ENCODE measurements at places on chromosomes 4 and X.

DNA sequence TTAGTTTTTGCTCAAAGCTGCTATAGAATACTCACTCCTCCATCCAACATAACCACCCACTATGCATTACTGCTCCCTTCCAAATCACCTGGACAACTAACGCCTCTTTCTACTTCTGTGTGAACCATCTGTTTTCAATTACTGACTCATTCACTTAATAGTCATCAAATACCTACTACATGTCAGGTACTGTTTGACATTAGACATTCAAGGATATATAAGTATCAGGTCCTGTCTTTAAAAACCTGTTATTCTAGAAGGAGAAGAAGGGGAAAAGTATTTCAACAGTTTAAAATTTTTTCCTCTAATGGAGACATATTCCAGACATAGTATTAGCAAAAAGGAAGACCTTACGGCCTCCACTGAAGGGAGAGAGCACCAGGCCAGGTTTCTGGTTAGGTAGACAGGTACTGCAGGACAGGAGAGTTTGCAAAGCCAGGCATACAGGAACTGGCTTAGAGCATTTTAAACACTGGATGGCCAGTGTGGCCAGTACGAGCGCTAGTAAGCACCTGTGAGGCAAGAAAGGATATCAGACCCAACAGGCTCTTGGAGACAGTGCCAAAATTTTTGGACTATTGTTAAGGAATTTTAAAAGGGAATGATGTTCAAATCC, 39.0 kb downstream of the SH3RF1 start:
- DNase-seq: no peak

GRCh38 chr4:30801876-30802275, 81.7 kb downstream of the PCDH7 start:
- DNase-seq: no peak

DNA sequence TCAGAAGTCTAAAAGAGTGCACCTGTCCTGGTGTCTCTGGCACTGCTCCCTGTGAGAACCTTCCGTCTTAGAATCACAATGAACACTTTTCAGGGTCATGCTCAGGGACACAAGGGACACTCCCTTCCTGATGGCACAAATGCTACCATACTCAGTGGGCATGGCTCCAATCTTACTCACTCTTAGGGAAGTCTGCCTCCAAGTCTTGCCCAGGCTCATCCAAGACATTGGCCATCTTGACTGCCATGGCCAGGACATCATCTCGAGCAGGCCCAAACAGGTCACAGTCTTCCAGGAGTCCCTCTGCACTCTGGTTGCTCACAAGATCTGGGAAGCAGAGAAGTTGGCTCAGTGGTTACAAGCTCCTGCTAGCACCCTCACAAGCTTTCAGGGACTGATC, 8.8 kb downstream of the ZMYM3 start:
- DNase-seq: no peak

- no peak for DNase-seq
Observed at GRCh38 chrX:118552121-118552900, 56.7 kb downstream of the DOCK11 start.

DNA sequence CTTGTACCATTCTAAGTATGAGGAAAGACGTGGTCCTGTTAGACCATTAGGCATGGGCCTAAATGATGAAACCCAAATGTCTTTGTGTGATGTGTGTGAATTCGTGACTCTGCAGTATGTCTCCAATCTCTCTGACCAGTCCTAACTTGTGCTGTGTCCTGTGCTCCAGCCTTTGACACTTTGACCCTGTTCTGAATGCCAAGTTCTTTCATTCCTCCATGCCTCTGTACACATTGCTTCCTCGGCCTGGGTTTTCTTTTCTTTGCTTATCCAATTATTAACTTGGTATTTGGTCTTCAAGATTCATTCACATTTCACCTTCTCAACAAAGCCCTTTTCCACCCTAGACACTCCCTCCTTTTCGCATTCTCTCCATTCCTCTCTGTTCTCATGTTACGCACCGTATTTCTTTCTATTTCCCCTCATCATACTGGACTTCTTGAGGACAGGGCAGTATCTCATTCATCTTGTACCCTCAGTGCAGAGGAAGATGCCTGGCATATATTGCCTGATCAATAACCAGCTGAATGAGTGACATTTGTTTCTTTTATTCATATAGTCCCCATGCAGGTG, 138.7 kb downstream of the F11 start:
- DNase-seq: no peak

DNA sequence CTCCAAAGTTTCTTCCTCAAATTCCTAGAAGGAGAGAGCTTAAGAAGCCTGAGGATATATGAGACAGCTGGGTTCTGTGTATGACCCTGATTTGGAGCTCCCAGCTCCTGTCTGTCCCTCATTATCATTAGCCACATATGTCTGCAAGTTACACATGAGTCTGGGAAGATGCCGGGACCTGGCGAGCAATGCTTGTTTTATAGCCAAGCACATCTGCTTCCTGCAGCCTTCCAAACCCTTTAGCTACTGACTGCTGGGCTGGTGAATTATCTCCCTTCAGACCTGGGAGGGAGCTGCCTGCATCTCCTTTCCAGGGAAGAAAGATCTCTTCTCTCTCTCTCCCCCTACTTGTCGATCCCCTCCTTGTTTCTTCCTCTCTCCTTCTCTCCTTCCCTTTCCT, 556.7 kb upstream of the BOD1L1 start:
- no peak for DNase-seq

- DNase-seq: peak; percentile 77
Observed at GRCh38 chrX:141176586-141177451, at the start of gene LDOC1. LDOC1 (minus strand) TSS chrX:141177129; CDS start chrX:141177021, 108 bp downstream.

- DNase-seq: no peak
Observed at GRCh38 chr4:124017185-124017785, 620.7 kb downstream of the SPRY1 start.

DNA sequence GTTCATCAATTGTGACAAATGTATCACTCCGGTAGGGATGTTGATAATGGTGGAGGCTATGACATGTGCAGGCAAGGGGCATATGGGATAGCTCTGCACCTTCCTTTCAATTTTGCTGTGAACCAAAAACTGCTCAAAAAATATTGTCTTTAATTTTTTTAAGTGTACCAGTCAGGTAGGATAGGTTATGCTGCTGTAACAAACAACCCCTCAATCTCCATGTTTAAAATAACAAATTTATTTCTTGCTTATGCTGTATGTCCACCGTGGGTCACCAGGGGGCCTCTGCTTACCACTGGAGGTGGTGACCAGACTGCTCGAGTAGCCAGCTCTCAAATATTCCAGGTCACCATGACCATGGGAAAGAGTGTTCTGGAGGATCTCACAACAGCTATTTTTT, 23.4 kb upstream of the MSX1 start:
- no peak for DNase-seq

GRCh38 chr4:80076681-80077080, 3.7 kb upstream of the ANTXR2 start:
- no peak for DNase-seq

DNA sequence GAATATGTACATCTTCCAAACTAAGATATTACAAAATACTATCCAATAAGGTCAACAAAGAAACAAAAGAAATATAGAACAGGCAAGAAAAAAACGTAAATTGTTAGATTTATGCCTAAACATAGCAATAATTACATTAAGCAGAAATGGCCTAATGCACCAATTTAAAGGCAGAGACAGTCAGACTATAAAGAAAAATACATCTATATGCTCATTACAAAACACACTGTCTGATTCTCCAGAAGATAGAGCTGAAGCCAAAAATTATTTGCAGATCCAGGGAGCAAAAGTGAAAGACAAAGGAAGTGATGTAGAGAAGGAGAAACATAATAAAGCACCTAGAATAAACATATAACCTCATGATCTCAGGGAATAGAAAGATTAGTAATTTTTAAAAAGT, 246.9 kb downstream of the PAPSS1 start:
- DNase-seq: no peak

DNA sequence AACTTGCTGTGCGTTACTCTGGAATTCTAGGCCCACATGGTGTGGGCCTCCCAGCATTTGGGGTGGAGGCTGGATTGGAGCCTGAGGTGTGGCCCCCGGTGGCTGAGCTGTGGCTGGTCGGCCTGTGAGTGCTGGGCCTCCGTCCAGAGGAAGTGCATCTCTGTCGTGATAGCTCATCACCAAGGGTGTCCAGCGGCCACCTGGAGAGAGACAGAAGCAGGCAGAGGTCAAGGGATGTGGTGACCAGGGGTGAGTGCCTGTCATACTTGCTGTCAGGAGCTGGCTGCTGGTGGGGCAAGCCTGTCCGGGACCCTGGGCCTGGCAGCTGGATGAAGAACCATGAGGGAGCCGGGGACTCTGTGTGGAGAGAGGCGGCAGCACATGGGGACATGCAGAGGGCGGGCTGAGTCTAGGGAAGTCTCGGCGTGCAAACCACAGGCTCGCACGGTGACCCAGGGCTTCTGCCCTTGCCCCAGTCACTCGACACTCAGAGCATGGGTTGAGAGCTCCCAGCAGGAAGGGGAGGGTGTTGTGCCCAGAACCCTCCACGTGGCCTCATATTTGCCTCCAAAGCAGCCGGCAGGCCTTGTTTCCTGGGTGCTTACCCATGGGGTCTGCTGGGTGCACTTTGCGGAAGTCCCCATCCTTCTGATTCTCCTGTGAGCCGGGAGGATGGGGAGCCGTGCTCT, 6.2 kb downstream of the SORCS2 start:
- DNase-seq: no peak

DNA sequence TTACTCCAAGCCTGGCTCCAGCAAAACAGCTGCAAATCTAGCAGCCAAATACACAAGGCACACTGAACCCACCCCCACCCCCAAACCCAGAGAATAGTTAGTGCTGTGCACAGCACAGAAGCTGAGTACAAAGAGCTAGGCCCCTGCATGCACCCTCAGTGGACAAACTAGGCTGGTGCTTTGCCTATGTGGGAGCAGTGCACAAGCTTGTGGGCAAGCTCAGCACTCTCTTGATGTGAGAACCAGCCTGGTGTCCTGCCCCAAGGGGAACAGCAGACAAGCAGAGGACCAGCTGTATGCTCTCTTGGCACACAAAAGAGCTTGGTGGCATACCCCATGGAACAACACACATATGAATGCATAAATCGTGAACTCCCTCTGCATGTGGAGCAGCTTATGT, 81.7 kb downstream of the FAAH2 start:
- DNase-seq: no peak

GRCh38 chr4:12519426-12519825, 964.7 kb downstream of the RAB28 start:
- DNase-seq: no peak

- DNase-seq: no peak
Observed at GRCh38 chrX:94097868-94098267, 423.9 kb downstream of the FAM133A start.

DNA sequence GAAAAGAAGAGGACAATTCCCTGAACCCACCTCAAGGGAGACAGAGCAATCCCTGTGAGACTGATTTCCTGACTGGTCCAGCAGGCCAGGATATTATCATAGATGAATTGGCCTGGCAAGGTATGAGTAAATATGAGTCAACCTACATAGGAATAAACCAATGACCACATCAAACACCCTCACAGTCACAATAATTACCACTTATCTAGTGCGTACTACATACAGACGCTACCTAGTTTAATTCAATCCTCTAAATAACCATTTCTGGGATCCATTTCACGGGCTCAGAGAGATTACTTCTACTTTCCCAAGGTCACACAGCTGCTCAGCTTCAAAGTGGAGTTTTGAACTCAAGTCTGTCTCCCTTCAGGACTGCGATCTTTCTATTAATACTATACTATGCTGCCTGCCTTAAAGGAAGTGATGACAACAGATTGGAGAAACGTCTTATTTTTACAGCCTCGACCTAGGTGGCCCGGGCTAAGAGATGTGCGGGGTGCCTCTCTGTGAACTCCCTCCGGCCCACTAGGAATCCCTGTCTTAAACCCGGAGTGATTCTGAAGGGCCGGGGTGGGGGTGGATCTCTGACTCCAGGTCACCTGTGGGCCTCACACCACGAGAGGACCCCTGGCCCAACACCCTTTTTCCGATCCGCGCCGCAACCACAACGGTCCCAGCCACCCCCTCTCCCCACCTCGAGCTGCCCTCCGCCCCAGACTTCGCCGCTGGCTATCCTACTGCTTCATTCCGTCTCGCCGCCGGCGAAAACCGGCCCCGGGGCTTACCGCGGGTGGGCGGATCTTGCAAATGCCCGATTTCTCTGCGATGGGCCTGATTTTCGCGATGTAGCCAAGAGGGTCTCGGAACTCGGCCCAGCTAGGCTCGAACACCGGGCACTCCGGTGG, 800 bp downstream of the KDM5C start:
- DNase-seq: no peak

- DNase-seq: no peak
Observed at GRCh38 chr4:128354205-128354821, 66.7 kb upstream of the PGRMC2 start.
